Germinal center (tissue), 1 donor: ENCODE measurements at places on chromosomes 12 and 14.

DNA sequence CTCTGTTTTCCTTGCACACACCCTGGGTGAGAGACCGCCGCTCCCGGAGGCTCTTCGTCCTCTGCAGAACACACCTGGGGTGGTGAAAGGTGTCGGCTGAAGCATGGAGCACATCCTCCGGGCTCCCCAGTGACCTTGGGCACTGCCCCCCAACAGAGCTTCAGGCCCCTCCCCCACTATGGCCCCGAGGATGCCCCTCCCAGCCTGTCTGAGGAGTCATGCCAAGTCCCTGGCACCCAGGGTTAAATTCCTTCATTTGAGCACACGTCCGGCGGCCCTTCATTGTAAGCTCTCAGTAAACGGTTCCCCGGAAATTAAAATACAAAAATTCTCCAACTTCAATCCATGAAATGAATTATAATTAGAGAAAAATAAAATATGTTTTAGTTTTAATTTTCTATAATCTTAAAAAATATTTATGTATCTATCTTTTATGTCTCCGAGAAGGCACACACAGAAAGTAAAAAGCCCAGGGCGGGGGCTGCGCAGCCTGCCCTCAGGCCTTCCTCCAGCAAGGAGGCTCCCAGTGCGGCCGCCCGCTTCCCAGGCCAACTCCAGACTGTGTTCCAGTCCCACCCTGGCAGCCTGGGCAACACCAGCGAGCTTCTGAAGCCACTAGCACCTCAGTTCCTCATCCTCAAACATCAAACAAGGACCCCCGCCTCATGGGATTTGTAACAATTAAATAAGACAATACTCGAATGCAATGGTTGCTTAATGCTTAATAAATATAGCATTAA is 63.5 kb downstream of the TMEM132D start:
- DNase-seq = no peak

DNA sequence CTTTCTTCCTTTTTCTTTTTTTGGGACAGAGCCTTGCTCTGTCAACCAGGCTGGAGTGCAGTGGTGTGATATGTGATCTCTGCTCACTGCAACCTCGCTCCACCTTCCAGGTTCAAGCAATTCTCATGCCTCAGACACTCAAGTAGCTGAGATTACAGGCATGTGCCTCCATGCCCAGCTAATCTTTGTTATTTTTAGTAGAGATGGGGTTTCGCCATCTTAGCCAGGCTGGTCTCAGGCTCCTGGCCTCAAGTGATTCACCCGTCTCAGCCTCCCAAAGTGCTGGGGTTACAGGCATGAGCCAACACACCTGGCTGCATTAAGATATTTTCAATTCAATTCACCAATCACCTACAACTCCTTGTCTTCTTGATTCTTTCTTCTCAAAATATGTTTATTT is 1046.5 kb downstream of the GALC start:
- DNase-seq = no peak

GRCh38 chr12:22740656-22741355 is 115.8 kb downstream of the ETNK1 start:
- no peak for DNase-seq

DNA sequence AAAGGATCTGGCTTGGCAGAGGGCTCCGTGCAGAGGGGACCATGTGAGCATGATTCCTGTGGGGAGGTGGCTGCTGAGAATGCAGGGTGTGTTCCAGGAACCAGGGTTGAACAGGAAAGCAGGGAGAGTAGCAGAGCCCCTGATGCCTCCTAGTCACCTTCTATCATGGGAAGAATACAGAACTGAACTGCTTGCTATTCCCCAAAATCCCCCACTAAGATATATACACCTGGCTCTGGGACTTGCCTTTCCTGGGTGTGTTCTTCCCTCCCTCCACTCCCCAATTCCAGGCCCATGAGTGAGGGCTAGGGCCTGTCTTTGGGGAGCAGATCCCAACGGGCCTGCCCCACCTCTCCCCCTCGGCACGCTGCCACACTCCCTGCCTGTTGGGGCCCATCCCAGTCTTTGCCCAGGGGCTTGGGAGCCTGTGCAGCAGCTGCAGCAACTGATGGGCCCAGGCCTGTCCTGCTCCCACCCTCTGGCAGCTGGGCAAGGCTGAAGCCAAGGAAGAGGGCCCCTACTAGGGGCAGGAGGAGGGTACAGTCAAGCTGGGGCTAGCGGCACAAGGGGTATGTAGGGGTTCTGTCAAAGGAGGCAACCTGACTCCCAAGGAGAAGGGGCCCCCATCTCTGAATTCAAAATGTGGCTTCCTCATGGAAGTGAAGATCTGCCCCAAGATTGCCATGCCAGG is 3.2 kb downstream of the AJUBA start:
- no peak for DNase-seq

- no peak for DNase-seq
Observed at GRCh38 chr14:71056168-71056567, 148.9 kb downstream of the PCNX1 start.

- no peak for DNase-seq
Observed at GRCh38 chr14:97544571-97544970, 747.4 kb downstream of the VRK1 start.

- peak; percentile 21 for DNase-seq
Observed at GRCh38 chr12:12722435-12723148, 5.4 kb downstream of the CDKN1B start.

GRCh38 chr12:112121780-112122565 is 3.4 kb upstream of the TRAFD1 start:
- no peak for DNase-seq

DNA sequence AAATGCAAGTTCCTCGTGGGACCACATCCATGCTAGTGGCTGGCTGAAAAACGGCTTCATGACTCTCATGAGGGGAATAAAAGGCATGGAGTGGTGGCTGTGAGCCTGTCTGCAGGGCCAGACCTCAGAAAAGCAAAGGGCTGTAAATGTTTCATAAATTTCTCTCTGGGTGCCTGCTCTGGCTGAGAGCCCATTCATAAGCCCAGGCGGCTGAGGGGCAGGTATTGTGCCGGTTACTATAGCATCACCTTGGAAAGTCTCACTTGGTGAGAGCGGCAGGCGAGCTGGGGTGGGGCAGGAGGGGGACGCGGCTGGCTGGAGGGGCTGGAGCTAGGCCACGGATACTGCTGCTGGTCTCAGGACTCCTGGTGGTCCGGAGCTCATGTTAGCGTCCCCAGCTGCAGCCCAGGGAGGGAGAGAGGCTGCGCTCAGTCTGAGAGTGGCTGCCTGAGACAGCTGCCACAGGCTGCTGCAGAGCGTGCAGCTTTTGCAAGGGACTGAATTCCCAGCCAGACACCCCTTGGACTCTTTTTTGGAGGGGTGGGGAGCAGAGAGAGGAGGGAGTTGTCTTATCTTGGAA is at the start of gene SLC17A8:
SLC17A8 (plus strand) TSS at position 431 of the 580 bp plus-strand sequence. CDS start 318 bp downstream, outside the sequence.
- DNase-seq = no peak
